ENCODE measurements at places on chromosomes 16 and 17.
A peak's percentile ranks its signal among the peaks of the same experiment; 100 is the strongest.

DNA sequence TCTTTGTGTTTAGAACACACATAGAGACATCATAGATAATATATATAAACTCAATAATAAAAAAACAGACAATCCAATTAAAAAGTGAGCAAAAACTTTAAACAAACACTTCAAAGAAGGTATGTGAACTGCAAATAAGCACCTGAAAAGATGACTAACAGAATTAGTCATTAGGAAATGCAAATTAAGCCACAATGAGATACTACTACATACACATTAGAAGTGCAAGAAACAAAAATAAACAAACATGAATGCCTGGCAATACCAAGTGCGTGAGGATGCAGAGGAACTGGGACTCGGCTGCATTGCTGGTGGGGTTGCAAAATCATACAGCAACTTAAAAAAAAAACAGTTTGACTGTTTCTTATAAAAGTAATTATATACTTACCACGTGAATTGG is 799.0 kb downstream of the KCNJ2 start:
- no peak for DNase-seq

DNA sequence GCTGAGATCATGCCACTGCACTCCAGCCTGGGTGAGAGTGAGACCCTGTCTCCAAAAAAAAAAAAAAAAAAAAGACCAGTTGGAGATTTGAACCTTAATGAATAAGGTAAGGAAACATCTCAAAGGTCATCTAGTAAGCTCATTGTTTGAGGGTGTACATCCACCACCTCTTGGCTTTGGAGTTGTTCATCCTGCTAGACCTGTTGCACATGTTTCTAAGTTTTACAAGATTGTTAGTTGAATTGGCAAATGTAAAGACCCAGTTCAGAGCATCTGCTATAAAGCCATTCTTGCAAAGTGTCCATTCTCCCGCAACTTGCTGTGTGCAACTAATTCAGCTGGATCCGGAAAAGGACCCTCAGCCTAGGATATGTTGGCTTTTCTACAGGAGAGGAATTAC is 1.5 kb downstream of the PSMD7 start:
- DNase-seq = no peak

- DNase-seq = no peak
Observed at GRCh38 chr17:14310605-14311004, 9.7 kb downstream of the HS3ST3B1 start.

DNA sequence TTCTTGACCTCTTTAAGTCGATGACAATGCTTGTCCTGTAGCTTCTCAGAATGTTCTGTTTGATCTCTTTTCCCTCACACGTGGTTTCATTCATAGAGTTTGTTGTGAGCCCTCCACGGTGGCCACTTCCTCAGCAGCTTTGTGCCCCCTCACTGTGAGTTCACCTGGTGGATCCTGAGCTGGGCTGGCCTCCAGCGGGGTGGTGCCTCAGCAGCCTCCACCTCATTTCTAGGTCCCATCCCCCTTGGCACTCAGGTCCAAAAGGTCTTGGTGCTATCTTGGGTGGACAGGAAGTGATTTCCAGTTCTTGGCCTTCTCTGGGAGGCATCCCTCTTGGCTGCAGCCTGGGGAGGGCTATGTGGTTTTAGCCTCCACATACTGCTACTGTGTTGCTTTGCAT is 203.2 kb upstream of the WSCD1 start:
- no peak for DNase-seq

DNA sequence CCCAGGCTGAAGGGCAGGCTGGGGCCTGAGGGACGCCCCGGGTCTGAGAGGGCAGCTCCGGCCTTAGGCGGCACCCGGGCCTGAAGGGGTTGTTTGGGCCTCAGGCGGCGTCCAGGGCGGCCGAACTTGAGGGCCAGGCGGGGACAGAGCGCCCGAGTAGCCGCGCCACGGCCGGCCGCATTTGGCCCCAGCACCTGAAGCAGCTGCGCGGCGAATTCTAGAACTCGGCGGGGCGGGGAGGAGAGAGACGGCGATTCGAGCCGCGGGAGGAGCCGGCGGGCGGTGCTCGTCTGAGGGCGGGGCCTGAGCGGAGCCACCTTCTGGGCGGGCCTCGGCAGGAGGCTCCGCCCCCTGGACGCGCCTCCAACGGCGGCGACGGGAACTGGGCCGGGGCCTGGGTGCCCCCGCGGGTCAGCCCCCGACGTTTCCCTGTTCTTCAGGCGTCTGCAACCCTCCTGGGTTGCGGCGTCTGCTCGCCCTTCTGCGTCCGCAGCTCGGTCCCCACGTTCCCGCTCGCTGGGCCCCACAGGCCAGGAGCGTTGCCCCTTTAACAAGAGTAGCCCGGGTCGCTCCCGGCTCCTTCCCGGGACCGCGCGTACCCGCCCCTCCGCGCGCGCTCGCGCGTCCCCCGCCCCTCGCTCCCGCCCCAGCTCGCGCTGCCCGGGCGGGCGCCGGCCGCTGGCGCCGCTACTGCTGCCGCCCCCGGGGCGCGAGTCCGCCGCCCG is at the start of the genes INCA1 and KIF1C:
TSS of gene INCA1 (minus strand) at position 221 of the 725 bp plus-strand sequence. CDS start 3,085 bp downstream, outside the sequence.
TSS of gene KIF1C (plus strand) at position 649 of the 725 bp plus-strand sequence. CDS start 2,297 bp downstream, outside the sequence.
- DNase-seq = peak; percentile 78

GRCh38 chr16:74051-74746 is 1.8 kb upstream of the RHBDF1 start:
- DNase-seq = no peak

DNA sequence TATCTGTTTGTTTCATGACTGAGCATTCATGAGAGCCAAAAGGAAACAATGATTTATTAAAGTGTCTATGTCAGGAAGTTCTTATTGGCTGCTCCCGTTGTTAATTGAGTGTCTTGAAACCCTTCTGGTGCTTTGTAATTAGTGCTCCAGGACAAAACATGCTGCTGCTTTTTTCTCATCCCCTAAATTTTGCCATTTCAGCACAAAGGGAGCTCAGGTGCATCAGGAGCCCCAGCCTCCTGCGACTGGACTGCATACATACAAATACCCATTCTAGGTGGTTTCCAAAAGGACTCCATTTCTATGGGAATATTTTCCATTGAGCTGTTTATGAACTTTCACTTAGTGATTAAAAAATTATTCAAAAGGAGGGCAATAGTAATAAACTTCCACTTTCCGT is 354.0 kb downstream of the CDH13 start:
- no peak for DNase-seq

DNA sequence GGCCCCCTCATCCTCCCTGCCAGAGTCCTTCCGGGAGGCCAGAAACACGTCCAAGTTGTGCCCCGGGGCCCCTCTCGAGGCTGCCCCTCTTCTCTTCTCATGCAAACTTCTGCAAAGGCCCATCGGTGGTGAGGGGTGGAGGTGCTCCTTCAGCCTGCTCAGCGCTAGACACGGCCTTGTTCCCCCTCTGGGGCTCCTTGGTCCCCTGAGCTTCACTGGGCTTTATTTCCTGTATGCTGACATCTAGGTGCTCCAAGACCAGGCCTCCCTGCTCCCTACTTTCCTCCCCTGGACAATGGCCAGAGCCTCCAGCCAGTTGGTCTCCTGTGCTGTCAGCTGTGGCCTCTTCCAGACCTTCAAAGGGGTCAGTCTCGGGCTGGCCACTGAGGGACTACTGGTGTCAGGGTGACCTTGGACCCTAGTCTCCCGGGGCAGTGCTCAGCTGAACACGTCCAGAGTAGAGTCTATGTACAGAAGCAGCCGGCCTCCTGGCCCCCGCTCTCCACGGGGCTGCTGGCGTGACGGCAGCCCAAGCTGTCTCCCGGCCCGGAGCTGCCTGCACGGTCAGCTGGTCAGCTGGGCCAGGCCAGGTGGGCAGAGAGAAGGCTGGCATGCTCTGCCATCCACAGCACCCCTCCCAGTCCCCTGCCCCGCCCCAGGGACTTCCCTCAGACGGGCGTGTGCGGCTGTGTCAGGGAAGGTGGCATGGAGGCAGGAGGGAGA is 1.7 kb upstream of the PRR35 start:
- no peak for DNase-seq

DNA sequence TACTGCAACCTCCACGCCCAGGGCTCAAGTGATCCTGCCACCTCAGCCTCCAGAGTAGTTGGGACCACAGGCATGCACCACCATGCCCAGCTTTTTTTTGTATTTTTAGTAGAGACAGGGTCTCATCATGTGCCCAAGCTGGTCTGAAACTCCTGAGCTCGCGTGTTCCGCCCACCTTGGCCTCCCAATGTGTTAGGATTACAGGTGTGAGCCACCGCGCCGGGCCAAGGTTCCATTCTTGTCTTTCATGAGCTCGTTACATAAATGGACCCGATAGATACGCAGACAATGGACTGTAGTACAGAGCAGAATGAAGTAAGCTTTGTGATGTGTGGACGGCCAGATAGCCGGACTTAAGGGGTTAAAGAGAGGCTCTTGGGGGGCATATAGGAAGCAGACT is 19.3 kb downstream of the UBN1 start:
- no peak for DNase-seq

- DNase-seq = no peak
Observed at GRCh38 chr17:74176546-74177001, 26.9 kb upstream of the RPL38 start.

DNA sequence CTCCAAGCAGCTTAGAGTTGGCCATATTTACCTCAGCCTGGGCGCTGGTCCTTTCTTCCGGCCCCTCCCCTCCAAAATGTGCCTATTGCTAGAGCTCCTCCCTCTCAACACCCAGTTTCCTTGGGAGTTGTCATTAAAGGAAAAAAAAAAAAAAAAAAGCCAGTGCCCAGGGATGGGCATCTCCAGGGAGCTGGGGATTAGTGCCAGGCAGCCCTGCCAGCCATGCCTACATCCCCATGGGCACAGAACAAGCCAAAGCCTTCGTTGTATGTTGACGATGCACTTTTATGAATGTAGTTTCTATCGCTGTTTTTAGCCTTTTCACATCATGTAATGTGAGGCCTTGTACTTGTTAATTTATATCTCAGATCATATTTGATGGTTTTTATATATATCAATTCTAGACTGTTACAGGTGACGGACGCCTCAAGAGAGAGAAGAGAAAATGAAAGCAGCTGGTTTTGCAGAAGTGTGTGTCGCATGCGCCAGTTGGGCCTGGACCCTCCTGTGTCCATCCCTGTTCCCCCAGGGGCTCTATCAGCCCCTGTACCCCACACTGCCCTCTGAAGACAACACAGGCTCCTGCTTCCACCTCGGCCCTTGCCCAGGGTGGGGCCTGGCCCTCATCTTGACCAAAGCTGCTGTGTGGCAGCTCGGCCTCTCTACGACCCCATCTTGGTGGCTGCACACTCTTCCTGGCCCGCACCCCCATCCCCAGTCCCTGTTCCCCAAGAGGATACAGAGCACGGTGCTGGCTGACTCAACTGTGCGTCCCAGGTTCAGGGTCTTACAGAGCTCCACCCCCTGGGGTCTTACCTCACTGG is 4.8 kb downstream of the LIMD2 start:
- DNase-seq = no peak

- DNase-seq = no peak
Observed at GRCh38 chr17:37791447-37792399, 46.9 kb upstream of the HNF1B start.

DNA sequence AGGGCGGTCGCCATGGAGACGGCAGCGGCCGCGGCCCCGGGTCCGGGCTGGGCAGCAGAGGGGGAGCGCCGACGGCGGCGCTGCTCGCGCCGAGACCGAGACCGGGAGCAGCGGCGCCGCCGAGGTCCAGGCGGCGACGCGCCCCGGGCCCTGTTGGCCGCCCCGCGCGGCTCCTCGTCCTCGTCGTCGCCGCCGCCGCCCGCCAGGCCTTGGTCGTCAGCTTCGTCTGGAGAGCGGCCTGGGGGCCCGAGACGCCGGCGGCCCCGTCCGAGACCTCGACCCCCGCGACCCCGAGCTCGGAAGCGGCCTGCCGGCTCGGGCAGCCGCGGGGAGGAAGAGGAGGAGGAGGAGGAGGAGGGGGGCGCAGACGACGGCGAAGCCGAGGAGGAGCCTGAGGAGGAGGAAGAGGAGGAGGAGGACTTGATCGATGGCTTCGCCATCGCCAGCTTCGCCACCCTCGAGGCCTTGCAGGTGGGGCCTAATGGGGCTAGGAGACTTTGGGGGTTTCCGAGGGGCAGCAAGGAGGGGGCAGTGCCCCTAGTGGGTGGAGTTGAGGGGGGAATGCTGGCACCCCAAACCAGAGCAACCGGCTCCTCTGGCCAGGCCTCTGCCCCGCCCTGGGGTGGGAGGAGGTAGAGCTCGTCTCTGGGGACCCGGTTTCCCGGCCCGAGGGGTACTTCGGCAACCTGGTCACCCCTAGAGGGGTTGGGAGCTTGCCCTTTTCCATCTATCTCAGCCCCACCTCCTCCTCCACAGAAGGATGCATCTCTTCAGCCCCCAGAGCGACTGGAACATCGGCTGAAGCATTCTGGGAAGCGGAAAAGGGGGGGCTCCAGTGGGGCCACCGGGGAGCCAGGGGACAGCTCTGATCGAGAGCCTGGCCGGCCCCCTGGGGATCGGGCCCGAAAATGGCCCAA is 1.5 kb downstream of the FBRS start:
- peak; percentile 26 for DNase-seq

- no peak for DNase-seq
Observed at GRCh38 chr17:79545251-79546005, 65.4 kb downstream of the RBFOX3 start.

GRCh38 chr16:2004795-2005517 is 4.7 kb downstream of the ZNF598 start:
- no peak for DNase-seq

GRCh38 chr17:59501690-59502089 is 63.7 kb upstream of the DHX40 start:
- no peak for DNase-seq

GRCh38 chr17:48374650-48375230 is 55.3 kb downstream of the SKAP1 start:
- no peak for DNase-seq

DNA sequence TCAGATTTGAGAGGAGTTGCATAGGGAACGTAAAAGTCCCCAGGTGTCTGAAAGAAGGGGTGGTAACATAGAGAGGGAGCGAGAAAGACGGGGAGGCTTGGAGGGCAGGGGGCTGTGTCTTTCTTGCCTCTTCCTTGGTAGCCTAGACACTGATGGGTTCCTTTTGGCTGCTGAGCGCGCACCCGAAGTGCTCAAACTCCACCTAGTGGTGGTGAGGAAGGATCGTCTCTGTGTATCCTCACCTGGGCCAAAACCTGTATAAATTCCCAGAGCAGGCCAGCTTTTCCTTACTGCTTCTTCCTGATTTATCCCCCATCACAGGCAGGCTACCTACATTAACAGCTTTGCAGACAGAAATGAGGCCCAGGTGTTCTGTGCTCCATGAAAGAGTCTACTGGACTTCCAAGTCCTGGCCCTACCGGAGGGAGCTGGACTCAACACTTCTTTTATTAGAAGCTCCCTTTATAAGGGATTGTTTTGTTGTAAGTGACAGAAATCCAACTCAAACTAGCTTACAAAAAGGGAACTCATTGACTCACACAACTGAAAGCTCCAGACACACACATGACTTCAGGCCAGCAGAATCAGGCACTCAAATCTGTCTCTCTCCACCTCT is 5.5 kb upstream of the SLC25A35 start:
- DNase-seq = peak; percentile 25
